Cerebellum (tissue), 4 donors: ENCODE measurements at places on chromosomes 16 and 17. TPM values are rescaled to one million over a fixed set of nuclear protein-coding genes. Genes with fewer than 3 reads are reported as not detected.

MYH8 gene
- 0.27 TPM for total RNA-seq

TEDC2 gene
- total RNA-seq: 5.9 TPM

ITGAD gene
- total RNA-seq: not detected

CACNG1 gene
- total RNA-seq: not detected

TRIM72 gene
- total RNA-seq: 0.64 TPM

STH gene
- total RNA-seq: 4.1 TPM

MYH13 gene
- total RNA-seq: not detected

TMEM100 gene
- 11.0 TPM for total RNA-seq

RABEP1 gene
- 63.1 TPM for total RNA-seq

MT2A gene
- 3.4 TPM for total RNA-seq

KRT222 gene
- total RNA-seq: 17.6 TPM

BCAR1 gene
- 24.5 TPM for total RNA-seq

TBC1D3L gene
- total RNA-seq: 12.0 TPM

CLDN9 gene
- not detected for total RNA-seq
